NCI-H774 (cell line): ENCODE measurements at places on chromosomes 7 and 10.

GRCh38 chr7:77680266-77680665 lies 16.0 kb upstream of the RSBN1L start:
- DNase-seq: no peak

DNA sequence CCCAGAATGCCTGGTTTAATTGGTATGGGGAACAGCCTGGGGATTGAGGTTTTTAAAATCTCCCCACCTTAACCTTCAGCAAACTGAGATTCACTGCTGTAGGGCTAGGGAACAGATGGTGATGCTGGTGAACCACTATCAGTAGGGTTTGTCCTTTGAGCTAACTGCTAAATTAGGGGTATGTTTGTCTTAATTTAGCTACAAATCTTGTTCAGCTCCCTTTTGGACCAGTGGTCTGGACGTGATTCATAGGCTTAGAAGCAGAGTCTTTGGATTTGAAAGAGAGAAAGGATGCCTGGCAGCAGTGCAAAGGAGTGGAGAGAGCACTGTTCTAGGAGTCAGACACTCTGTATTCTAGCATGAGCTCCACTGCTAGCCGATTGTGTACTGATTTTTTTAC lies 2.8 kb downstream of the HDAC9 start:
- DNase-seq: no peak

DNA sequence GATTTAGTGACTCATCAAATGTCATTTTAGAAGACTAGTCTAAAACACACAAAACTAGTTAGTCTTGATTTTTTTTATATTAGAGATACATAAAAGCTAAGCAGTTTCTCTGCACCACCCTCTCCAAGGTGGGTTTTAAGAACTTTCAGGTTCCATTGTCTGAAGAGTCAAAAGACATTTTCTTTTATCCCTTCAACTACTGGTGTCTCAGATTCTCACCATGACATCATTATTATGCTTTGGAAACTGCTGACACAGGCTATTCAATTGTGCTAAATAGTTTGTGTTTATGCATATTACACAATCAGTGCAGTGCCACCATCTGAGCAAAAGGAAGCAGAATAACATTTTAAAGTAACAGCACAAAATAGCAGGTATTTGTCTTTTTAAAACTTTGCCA lies 52.2 kb downstream of the IGF2BP3 start:
- DNase-seq: no peak

GRCh38 chr7:49174396-49174795 lies 250.0 kb downstream of the CDC14C start:
- no peak for DNase-seq

DNA sequence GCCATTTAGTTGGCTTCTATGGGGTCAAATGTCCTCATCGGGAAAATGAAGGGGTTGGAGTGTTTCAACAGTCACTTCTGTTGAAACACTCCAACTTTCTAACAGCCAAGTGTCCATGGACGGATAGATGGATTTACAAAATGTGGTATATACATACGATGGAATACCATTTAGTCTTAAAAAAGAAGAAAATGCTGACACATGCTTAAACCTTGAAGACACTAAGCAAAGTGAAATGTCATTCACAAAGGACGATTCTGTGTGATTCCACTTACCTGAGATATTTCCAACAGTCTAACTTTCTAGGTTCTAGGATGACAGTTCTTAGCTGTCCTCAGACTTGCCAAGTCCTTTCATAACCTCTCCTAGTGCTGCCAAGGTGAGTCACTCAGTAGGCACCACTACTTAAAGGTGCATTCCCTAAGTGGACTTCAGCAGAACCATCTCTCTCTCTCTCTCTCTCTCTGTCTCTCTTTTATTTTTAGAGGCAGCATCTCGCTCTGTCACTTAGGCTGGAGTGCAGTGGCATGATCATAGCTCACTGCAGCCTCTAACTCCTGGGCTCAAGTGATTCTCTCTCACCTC lies 69.0 kb downstream of the DENND2A start:
- DNase-seq: no peak

- DNase-seq: no peak
Observed at GRCh38 chr7:18855796-18856195, 261.6 kb downstream of the TWIST1 start.

- no peak for DNase-seq
Observed at GRCh38 chr10:132904814-132905649, 37.3 kb downstream of the CFAP46 start.

- no peak for DNase-seq
Observed at GRCh38 chr7:70477036-70478010, 654.6 kb upstream of the GALNT17 start.

GRCh38 chr10:6648894-6649720 lies 69.0 kb upstream of the PRKCQ start:
- no peak for DNase-seq

DNA sequence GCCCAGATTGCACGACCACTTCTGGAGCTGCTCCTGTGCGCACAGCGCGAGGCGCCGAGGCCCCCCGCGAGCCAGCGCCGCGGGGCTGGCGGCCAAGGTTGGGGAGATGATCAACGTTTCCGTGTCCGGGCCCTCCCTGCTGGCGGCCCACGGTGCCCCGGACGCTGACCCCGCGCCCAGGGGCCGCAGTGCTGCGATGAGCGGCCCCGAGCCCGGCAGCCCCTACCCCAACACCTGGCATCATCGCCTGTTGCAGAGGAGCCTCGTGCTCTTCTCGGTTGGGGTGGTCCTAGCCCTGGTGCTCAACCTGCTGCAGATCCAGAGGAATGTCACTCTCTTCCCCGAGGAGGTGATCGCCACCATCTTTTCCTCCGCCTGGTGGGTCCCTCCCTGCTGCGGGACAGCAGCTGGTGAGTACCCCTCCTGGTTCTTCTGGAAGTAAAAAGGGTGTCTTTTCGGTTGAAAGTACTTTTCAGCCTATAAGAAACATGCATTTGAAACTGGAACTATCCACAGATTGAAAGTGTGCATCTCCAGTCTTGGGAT lies 683 bp downstream of the INSIG1 start:
- DNase-seq: no peak

DNA sequence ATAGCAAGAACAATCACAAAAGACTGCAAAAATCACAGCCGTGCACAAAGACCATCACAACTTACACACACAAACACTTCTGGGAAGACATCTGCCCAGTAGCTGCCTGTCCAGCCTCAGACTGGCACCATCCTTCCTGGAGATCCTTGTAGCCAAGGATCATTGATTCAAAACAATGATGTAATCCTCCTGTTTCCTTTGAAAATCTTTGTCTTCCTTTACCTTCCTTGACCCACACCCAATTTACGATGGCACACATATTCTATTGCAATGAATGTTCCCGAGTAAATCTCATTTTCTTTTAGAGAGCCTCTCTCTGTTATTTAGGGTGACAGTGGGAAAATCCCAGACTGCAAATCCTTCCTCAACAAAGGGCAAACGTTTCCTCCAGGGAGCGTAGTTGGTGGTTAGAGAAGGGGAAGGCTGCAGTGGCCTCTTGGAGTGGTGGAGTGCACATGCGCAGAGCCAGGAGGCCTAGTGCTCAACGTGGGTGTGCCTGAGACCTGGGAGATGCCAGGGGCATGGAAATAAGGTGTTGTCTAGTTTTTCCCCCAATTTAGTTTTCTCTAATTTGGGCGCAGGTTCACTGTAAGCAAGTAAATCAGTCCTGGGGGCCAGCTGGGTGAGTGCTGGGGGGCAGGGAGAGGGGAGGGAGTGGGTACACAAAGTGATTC lies 3.1 kb upstream of the INPP5A start:
- no peak for DNase-seq

DNA sequence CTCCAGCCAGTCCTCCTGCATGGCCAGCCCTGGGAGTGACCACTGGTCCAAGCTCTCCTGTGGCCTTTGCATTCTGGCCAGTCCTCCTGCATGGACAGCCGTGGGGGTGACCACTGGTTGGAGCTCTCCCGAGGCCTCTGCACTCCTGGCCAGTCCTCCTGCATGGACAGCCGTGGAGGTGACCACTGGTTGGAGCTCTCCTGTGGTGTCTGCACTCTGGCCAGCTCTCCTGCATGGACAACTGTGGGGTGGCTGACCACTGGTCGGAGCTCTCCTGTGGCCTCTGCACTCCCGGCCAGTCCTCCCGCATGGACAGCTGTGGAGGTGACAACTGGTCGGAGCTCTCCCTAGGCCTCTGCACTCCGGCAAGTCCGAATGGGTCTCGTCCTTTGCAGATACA lies 28.7 kb upstream of the ADARB2 start:
- DNase-seq: no peak

GRCh38 chr10:89314676-89315075 lies 12.8 kb downstream of the IFIT2 start:
- DNase-seq: no peak

DNA sequence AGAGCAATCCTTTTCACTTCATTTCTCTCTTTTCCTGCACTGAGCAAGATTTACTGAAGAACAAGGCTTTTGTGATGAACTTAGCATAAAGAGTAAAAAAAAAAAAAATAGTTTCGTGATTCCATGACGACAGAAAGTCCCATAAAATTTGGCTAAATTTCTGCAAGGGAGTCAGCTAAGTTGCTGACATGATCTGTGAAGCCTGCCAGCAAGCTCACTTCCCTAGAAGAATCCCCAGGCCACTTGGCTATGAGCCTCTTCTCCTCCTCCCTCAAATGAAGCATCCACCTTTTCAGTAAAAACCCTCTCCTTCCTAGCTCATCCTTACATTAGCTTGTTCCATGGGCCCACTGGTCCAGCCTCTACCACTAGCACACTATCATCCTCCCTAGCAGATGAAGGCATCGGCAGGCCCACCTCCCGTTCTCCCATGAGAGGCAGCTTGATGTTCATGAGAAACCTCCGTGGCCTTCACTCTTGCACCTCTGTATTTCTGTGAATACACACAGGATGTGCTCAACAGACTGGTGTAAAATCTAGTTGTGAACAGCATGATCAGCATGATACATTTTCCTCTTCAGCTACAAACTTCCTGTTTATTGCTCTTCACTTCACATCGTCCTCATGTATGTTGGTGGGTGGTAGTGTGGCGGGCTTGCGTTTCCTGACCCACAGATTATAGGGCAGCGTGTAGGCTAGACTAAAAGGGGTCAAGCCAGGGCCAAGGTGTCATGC lies 30.9 kb downstream of the GIMAP8 start:
- no peak for DNase-seq

- no peak for DNase-seq
Observed at GRCh38 chr7:1012004-1012715, 29.2 kb downstream of the CYP2W1 start.

- DNase-seq: no peak
Observed at GRCh38 chr7:45726883-45727282, 146.0 kb downstream of the CCDC201 start.

DNA sequence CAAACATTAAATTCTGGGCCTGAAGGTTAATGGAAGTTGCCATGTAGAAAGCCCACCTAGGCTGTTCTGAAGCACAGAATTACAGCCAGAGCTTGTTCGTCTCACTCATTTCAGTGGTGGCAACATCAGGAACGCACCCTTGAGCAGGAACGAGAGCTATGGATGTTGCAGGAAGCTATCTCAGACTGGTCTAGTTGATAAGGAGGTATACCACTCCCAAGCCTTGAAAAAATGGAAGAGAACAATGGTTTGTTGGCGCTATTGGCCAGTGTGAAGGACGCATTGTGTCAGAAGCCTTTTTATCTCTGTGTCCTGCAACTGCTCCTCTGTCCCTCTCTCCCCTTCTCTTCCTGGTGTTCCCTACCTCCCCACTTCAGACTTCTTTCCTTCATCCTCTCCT lies 60.9 kb upstream of the RAPGEF5 start:
- DNase-seq: no peak

- no peak for DNase-seq
Observed at GRCh38 chr7:69657985-69658384, 59.7 kb downstream of the AUTS2 start.

- DNase-seq: no peak
Observed at GRCh38 chr7:2117646-2118045, 115.1 kb downstream of the MAD1L1 start.

GRCh38 chr10:80709866-80710265 lies 172.2 kb downstream of the SH2D4B start:
- no peak for DNase-seq

- no peak for DNase-seq
Observed at GRCh38 chr7:66640802-66641525, 12.3 kb downstream of the KCTD7 start.

DNA sequence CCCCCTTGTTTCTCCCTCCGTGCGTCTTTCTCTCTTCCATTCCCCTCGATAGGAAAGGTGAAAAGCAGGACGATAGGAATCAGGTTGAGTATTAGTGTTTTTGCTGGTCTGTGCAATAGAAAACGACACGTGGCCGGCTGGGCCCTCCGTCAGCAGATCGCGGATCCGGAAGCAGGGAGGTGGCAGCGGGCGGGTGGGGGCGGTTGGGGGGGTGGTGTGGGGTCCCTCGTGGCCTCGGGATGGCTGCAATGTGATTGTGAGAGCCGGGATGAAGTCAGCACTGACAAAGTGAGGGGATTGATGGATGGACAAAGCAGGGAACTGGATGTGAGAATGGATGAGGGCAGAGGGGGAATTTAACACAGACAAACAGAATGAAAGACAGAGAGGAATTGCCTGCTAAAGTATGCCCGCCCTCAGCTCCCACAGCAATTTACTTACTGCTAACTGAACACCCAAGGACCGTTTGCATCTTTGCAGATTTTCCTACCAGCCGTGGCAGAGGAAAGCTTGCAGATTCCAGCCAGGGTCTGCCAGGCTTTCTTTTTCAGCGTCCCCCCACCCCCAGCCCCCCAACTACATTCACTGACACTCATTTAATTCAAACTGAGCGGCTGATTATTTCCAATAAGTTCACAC lies 280.9 kb downstream of the LRMDA start:
- no peak for DNase-seq

- DNase-seq: no peak
Observed at GRCh38 chr10:131620904-131621303, 279.9 kb upstream of the PPP2R2D start.

DNA sequence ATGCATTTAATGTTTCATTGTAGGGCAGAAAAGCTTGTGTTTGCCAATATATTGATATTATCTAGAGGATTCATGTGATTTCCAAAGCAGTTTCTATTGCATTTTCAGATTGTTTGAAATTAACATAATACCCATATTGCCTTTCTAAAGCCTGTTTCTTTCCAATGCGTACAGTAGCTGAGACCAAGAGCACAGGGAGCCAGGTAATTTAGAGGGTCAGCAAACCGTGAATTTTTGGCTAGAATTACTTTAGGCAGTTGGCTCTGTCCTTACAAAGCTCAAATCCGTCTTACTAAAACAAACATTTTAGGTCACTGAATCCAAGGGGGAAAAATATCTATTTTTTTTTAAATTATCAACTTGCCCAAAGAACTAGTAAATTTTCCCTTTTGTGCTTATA lies 604.9 kb upstream of the ADARB2 start:
- DNase-seq: no peak

DNA sequence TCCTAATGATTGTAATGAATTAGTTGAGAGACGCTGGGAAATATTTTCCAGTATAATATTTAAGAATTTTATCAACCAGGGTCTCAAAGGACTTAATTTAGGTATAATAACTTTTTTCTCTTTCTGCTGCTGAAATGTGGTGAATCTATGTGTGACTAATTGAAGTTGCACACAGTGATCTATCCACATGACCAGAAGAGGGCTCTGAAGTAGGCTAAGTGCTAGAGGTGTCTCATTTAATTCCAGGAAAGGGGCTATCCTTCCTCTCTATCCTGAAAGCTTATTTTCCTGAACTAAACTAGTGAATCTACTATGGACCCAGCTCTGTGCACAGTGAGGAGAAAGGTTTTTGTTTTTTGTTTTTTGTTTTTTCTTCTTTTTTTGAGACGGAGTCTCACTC lies 294.4 kb upstream of the MYO3A start:
- DNase-seq: no peak
